ENCODE measurements at places on chromosomes 12 and 14.

DNA sequence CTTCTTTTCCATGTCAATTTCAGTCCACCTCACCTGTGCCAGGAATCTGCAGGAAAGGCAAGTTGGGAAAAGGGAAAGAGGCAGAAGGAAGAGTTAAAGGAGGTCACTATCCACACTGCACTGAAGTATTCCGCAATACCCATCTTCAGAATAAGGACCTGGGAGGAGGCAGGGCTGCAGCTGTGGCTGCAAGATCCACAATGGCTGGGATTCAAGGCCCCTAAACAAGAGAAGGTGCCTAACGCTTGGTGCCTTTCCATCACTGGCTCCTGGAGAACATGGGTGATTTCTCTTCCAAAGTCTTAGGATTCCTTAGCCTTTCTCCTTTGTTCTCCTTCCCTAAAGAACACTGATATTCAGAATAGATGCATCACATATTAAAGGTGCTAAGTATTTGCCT, 204.0 kb downstream of the GRIN2B start:
- DNase-seq: no peak

GRCh38 chr14:74592476-74593201, 19.4 kb downstream of the LTBP2 start:
- no peak for DNase-seq

- no peak for DNase-seq
These were observed 1.4 kb downstream of the KRT2 start for GRCh38 chr12:52650520-52651081.

DNA sequence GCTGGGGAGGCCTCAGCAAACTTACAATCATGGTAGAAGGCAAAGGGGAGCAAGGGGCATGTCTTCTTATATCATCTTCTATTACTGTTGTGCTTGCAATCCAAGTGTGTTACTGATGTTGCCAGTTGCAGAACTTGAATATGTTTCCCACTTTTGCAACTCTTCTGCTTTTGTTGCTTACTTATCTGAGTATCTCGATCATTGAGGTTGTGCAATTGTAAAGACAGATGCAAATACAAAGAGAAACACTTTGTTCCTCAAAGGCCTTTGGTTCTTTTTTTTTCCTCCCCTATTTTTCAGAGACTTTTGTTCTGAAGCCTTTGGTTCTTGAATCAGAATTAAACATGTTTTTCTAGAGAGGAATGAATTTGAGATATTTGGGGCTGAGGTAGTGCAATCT, 3.7 kb upstream of the COX8C start:
- no peak for DNase-seq

DNA sequence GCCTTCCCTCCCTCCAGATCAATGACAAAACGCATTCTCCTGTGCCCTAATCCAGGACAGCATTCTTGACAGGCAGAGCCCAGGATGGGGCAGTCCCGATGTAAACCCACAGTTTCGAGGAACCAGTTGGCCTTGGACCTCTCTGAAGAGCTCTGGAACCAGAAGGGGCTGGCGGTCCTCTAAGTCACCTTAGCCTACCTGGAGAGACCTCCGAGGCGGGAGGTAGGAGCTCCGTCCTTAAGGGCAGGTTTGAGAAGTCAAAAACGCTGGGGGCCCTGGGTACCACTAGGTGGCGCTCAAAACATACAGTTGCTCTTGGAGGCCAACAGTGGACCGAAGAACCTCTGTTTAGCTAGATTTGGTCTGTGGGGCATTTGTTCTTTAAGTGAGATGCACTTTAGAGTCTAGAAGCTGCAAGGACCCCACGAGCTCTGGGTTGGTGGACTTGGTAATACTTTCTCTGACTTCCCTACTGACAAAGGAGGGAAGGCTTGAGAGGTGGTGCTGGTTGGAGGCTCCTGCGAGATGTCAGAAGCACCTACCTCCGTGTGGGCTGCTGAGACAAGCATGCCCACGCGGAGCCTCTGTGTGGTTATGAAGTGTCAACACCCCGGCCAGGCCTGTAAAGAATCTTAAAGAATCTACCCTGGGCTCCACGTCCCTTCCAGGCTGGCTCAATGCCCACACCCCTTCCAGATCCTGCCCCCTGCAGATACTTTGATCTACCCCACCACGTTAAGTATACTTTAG, 74.8 kb upstream of the CHST11 start:
- peak; percentile 88 for DNase-seq

DNA sequence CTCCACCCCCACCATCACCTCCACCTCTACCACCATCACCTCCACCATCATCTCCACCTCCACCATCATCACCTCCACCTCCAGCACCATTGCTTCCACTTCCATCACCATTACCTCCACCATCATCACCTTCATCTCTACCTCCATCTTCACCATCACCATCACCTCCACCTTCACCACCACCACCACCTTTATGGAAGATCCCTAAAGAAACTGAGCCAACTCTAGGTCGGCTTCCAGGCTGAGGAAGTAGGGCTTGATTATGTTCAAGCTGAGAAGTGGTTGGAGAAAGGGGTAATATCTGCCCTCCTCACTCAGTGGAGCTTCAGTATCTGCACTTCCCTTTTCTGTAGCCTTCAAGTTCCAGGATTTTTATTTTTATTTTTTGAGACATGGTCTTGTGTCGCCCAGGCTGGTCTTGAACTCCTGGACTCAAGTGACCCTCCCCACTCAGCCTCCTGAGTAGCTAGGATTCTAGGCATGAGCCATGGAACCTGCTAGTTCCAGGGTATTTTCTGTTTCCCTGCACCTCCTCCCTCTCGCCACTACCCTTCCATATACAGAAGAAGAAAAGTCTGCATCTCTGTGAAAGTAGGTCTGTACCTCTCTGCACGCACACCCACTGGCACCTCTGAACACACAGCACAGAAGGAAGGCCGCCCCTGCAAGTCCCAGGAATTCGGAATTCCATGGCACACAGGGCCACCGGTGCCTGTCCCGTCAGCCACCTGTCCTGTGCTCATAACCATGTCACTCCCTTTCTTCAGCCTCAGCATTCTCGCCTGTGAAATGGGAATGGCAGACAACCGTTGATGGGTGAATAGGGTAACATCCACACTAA, 5.9 kb downstream of the ZBTB42 start:
- DNase-seq: no peak

DNA sequence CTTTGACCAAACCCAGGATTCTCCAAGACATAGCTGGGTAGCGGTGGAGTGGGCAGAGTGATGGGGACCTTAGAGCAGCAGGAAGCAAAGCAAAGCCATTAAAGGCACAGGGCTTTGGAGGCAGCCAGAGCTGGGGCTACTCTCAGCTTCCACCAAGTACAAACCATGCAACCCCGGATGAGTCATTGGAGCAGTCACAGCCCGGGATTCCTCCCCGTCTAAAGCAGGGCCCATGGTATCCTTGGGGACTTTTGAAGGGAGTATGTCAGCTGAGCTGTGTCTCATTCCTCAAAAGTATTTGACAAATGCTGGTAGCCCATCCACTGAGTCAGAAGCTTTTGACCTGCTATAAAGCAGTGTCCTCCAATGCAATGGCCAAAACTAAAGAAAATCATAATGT, 9.7 kb upstream of the IFI27 start:
- DNase-seq: no peak

DNA sequence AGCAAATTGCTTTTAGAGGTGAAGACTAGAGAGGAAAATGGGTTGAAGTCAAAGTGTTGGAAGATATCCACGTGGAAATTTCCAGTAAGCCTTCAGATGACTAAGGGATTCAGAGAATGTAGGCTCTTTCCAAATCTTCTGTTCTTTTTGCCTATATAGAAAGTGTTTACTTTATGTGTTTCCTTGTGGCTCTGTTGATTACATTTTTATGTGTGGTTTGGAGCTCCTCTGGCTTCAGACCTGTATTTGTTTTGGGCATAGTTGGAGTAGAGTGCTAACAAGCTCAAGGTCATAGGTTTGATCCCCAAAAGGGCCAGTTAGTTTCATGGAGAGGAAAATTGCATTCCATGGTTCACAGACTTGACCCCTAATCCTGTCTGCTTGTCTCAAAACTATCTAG, 91.9 kb downstream of the IGF1 start:
- no peak for DNase-seq

DNA sequence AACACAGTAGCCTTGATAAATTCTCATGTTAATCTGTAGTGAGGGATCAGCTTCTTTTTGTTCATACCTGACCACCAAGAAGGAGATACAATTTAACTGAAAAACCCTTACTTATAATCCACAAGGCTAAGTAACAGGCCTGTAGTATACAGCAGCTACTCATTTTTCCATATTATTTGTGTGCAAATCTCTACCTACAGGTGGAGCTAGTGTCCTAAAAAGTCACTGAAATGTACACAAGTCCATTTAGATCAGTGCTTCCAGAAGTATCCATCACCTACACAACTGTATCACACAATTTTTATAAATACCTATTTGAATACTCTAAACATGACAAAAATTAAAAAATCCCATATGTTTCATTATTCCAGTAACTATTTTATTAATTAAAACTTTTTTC, 173.2 kb downstream of the SLC35F4 start:
- DNase-seq: no peak

DNA sequence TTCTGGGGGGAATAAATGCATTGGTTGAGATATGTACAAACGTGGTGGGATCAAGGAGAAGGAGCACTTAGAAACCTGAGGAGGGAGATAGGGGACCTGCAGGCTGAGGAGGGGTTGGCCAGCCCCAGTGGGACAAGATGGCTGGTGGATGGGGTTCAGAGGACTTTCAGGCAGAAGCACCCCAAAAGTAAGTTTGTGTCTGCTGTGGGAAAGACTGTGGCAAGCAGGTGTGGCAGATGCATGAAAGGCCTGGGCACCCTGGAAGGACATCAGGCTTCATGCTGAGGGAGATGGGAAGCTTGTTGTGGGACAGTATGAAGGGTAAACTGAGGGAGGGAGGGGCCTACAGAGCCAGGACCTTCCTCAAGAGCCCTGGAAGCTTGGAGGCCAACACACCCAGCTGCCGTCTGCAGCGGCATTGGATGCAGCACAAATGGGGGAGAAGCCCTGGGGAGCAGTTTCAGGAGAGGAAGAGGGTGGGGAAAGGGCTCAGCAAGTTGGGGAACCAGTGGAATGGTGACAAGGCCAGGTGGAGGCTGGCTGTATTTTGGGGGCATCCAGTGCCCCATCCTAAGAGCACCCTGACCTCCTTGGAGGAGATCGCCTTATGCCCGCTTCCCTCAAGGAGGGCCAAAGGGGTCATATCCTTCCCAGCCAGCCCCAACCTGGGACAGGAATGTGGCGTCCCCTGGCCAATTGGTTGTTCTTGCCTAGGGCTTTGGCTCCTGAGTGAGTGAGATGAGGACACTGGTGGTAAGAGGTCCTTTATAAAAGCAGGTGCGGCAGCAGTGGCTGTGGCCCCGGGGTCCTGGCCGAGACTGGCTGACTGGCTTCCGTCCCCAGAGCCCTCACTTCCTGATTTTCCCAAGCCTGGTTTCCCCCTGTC, 20.7 kb downstream of the NFKBIA start:
- no peak for DNase-seq

DNA sequence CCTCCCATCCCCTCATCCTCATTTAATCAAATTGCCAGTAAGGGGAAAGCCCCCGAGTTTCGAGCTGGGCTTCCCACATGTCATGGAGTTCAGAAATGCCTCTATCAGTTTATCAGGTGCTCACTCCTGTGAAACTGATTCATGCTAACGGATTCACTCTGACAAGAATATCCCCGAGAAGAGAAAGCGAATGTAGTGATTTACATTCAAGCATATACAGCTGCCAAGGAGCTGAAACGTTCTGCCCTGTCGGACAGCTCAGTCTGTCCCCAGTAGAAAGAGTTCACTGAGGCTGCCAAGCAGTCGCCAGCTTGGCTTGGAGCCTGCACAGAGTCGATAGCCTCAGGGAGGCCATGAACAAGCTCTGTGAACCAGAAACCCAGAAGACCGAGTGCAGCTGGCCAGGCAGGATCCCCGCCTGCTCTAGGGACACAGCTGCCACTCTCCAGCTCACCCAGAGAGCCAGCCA, 88.4 kb downstream of the TMCC3 start:
- DNase-seq: peak; percentile 10

GRCh38 chr14:21514341-21514740, 3.2 kb upstream of the METTL3 start:
- no peak for DNase-seq

DNA sequence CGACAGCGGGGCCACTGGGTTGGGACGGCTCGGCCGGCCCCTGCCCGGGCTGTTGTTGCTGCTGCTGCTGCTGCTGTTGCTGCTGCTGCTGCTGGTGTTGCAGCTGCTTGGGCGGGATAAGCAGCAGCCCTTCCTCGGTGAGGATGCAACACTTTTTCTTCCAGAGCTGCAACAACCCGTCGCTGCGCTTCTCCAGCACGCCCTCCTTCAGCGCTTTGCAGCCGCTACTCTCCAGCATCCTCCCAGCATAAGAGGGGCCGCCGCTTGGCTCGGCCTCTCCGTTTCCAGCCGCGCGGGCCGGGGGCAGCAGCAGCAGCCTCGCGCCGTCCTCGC, 529 bp downstream of the PHLDA1 start:
- no peak for DNase-seq

DNA sequence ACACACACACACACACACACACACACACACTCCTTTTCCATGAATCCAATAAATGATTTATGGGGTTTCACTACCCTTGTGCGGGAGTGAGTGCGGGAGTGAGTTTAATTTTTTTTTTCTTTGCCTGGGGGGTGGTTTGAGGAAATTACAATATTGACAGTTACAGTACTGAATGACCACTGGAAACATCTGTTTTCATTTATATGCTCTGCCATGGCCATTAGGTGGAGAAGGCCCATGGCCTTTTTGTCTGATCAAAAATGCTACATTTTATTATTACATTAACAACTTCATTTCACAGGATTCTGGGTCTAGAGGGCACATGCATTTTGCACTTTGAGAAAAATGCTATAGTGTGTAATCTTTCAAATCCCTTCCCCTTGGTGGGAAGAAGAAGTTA, 5.9 kb downstream of the TBX3 start:
- DNase-seq: no peak

GRCh38 chr12:121784460-121784859, 9.0 kb downstream of the RHOF start:
- DNase-seq: no peak

GRCh38 chr12:13104409-13104808, 942 bp upstream of the GSG1 start:
- no peak for DNase-seq

DNA sequence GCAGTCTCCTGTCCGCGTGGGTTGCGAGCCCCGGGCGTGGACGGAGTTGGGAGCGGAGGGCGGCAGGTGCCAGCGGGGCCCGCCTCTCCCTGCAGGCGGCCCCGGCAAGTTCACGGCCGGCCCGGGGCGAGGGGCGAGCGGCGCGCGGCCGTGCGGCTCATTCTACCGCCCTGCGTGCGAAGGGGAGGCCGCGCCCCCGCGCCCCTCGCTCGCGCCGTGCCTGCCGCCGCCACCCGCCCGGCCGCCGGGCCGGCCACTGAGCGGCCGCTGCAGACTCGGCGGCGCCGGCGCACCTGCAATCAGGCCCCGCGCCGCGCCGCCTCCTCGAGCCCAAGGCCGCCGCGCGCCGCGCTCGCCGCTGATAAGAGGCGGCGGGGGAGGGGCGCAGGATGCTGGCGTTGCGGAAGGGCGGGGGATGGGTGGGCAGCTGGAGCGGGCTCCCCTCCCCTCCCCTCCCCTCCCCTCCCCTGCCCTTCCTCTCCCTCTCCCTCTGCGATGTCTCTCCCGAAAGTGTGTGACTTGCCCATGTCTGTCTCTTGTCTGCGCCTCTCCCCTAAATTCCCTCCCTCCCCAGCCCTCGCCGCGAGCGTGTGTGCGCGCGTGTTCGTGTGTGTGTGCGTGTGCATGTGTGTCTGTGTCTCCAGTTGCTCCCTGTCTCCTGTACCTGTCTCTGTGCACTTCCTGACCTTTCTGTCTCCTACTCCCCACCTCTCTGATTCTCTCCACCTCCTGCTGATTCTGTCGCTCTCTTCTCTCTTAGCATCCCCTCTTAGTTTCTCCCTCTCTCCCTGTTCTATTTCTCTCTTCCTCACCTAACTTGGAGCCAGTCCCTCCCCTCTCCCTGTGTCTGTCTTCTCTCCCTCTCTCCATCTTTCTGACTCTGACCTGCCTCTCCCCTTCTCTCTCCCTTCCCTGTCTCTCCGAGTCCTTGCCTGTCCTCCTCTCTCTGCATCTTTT, 768.1 kb upstream of the TBX3 start:
- no peak for DNase-seq
